ENCODE measurements at places on chromosomes 5 and 9. TPM values are rescaled to one million over a fixed set of nuclear protein-coding genes. Genes with fewer than 3 reads are reported as not detected.

FOXD4 gene
- 0.58 TPM for total RNA-seq

IPO11 gene
- 21.6 TPM for total RNA-seq

GEMIN5 gene
- total RNA-seq: 17.0 TPM

PIP5KL1 gene
- total RNA-seq: 0.49 TPM

OTULINL gene
- total RNA-seq: 4.2 TPM

SLC36A3 gene
- total RNA-seq: not detected

CD72 gene
- total RNA-seq: 1.6 TPM

GPR21 gene
- 0.66 TPM for total RNA-seq

ENHO gene
- total RNA-seq: 3.4 TPM

ANXA2R gene
- 1.2 TPM for total RNA-seq

TRIM36 gene
- total RNA-seq: 2.0 TPM

TICAM2 gene
- total RNA-seq: 3.3 TPM

IFT74 gene
- total RNA-seq: 15.1 TPM

MYMK gene
- 23.0 TPM for total RNA-seq

IFNK gene
- not detected for total RNA-seq

TOR4A gene
- total RNA-seq: 4.4 TPM

FBP1 gene
- total RNA-seq: 0.53 TPM

EMB gene
- 4.3 TPM for total RNA-seq

COL23A1 gene
- total RNA-seq: 4.3 TPM

KDM4C gene
- 19.0 TPM for total RNA-seq

MCC gene
- 19.6 TPM for total RNA-seq

IFNA8 gene
- total RNA-seq: not detected

HIGD2A gene
- total RNA-seq: 151 TPM

LHX6 gene
- 3.7 TPM for total RNA-seq

STOM gene
- 69.7 TPM for total RNA-seq

OR1L6 gene
- not detected for total RNA-seq

SNX18 gene
- total RNA-seq: 26.9 TPM

ADGRV1 gene
- total RNA-seq: 0.80 TPM

DPYSL3 gene
- 87.5 TPM for total RNA-seq

MORN5 gene
- 0.53 TPM for total RNA-seq

BAAT gene
- total RNA-seq: 0.66 TPM

ACOT12 gene
- total RNA-seq: 0.18 TPM

PCDHGA10 gene
- total RNA-seq: 3.0 TPM

DND1 gene
- total RNA-seq: 0.31 TPM

LRRC14B gene
- 28.4 TPM for total RNA-seq

WWC1 gene
- total RNA-seq: 0.89 TPM

AGXT2 gene
- 0.04 TPM for total RNA-seq

OR13C3 gene
- total RNA-seq: not detected

SUSD3 gene
- 2.6 TPM for total RNA-seq

BNC2 gene
- 24.0 TPM for total RNA-seq

ST6GALNAC4 gene
- 21.0 TPM for total RNA-seq

TSSK1B gene
- total RNA-seq: not detected

AQP3 gene
- 5.6 TPM for total RNA-seq

GCNT4 gene
- total RNA-seq: 0.04 TPM

HAVCR1 gene
- 0.04 TPM for total RNA-seq
